ENCODE measurements at places on chromosomes 16 and 17. TPM values are rescaled to one million over a fixed set of nuclear protein-coding genes. Genes with fewer than 3 reads are reported as not detected.

- DNase-seq, result no peak
Observed at GRCh38 chr16:29834079-29834478, 13.8 kb downstream of the MVP start.

GRCh38 chr16:53937161-53937880, 233.4 kb downstream of the FTO start:
- DNase-seq, result no peak

- DNase-seq, result no peak
Observed at GRCh38 chr16:31022544-31023251, 10.7 kb upstream of the STX4 start.

DNA sequence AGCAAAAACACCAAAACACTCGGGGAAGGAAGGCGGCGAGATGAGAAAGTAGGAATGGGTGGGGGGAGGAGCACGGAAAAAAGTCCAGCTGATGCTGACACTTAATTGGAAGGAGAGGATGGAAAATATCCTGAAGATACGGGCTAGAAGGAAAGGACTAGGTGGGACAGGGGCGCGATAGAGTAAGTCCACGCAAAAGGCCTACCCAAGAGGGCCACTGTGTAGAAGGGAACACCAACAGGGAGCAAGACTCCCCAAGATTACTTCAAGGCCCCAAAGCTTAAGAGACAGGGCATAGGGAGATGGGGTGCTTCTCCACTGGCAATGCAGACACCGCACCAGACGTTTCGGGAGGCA, 736 bp downstream of the APPBP2 start:
- DNase-seq, result no peak

- no peak for DNase-seq
Observed at GRCh38 chr16:4947722-4948503, 10.2 kb upstream of the SEC14L5 start.

DNA sequence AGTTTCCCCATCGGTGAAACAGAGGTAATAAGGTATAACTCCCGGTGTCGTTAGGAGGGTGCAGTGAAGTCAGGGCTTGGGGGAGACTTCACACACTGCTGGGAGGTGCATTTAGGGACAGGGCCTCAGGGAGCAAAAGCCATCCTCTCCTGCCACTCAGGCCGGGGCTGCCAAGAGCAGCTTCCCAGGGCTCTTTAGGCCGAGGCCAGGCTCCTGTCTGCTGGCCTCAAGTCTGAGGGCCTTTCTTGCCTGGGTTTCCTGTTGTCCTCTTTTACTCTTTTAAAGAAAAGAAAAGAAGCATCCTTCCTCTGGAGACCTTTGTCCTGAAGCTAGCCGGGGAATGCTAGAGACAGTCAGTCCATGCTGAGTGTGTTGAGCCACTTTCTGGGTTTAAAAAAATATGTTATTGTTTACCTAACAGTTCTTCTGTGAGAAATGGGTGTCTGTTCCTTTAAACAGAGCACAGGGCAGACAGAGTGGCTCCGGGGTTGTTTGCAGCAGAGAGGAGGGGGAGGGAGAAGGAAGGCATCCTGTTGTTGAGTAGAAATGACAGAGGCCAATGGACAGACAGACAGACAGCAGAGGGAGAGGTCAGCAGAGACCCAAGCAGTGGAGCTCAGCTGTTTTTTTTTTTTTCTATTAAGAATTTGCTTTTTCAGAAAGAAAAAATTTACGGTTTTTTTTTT, 79.1 kb downstream of the C17orf67 start:
- DNase-seq, result no peak

DNA sequence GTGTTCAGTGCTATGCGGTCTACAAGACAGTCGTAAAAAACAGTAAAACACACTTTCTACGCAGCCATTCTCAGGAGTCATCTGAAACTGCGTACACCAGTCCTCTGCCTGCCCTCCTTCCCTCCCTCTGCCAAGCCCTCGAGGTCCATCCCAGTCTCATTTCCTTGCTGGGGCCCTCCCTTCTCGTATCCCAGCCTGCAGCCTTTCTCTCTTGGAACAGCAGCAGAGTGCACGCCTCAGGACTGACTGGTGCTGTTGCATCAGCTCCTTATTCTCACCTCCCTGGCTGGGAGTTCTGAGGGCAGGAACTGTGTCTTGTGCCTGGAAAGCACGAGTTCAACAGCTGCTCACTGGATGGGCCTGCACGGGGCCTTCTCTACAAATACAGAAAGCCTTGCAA, 12.5 kb downstream of the FAHD1 start:
- DNase-seq, result no peak

DNA sequence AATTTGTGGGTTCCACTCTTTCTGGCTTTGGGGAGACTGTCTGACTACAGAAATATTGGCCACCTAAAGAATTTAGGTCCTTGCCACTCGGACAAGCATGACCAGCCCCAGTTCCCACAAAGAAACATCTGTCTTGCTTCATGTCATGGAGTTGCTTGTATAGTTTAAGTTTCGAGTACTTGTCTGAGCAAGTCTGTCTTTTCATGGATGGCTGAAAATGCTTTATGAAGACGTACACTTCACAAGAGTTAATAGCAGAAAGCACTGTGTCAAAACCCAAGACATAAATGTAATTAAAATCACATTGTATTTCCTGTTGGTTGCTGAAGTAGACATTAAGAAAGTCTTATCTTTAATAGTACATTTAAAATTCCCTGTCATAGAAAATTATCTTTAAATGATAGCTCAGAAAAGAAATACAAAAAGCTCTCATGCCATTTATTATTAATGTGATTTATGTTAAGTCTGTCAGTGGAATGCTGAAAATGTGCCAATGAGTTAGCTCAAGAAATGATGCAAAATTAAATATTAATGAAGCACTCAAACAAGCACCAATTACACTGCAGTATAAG, 29.8 kb upstream of the XYLT2 start:
- no peak for DNase-seq

DNA sequence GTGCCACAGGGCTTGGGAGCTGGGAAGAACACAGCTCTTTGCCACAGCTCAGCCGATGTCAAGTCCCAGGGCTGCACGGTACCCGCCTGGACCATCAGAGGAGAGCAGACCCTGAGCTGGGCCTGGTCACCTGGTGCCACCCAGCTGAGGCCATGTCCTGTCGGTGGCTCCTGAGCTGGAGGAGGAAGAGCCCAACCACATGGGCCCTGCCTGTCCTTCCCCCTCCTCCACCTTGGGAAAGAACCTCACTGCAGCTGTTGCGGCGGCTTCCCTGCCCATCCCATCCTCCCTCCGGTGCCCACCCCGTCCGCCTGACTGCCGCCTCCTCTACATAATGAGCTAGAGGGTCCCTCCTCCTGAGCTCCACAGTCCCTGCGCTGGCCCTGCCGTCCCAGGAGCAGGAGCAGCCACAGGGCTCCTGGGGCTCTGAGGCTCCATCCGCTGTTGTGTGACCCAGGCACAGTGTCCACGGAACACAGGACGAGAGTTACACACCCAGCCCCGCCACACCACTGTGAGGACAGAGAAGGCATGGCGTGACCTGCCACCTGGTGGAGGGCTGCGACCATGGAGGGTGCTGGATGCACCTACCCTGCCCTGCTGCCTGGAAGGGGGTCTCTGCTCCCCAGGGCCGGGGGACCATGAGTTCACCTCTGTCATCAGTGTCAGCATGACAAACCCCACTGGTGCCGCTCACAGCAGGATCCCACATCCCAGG, 21.4 kb upstream of the CHMP6 start:
- DNase-seq, result peak; percentile 63

GRCh38 chr17:18314731-18315561, at the start of the genes SMCR8 and TOP3A:
SMCR8 (plus strand) TSS chr17:18315293; CDS start chr17:18315790, 497 bp downstream.
TOP3A (minus strand) TSS chr17:18314994; CDS start chr17:18314778, 216 bp downstream.
- DNase-seq, result peak; percentile 98

GRCh38 chr16:73408311-73408710, 360.4 kb upstream of the ZFHX3 start:
- DNase-seq, result no peak

GRCh38 chr17:31490019-31490650, 98.7 kb downstream of the RAB11FIP4 start:
- no peak for DNase-seq

GRCh38 chr17:77909816-77910215, 48.7 kb upstream of the TNRC6C start:
- DNase-seq, result no peak

CDYL2 gene
- total RNA-seq, result 2.3 TPM

SCNN1G gene
- 0.40 TPM for total RNA-seq

LHX1 gene
- not detected for total RNA-seq
